Glutamatergic neuron (in vitro differentiated cells): ENCODE measurements at places on chromosomes 12 and 14. TPM values are rescaled to one million over a fixed set of nuclear protein-coding genes. Genes with fewer than 3 reads are reported as not detected.

GRCh38 chr12:750366-751191, 1.8 kb upstream of the WNK1 start:
- DNase-seq = no peak

- DNase-seq = no peak
Observed at GRCh38 chr12:5008661-5009060, 35.0 kb upstream of the KCNA5 start.

GRCh38 chr12:14905269-14906004, 19.8 kb upstream of the MGP start:
- DNase-seq = no peak

- DNase-seq = no peak
Observed at GRCh38 chr12:73798523-73798922, 739.1 kb upstream of the ATXN7L3B start.

DNA sequence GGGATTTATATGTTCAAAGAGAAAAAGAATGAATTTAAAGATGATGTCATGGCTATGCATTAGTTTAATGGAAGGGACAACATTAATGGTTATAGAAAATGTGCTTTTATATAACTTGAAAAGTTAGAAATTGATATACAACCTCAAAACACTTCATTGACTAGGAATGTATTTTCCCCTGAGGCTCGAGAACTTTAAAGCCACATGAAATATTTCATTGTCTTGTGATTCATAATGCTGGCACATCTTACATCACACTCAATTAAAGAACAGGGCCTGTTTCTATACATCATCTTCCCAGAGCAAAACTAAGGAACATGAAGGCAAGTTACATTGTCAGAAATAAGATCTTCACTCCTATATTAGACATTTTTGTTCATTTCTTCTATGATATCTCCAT, 35.2 kb upstream of the PAWR start:
- DNase-seq = no peak

- DNase-seq = no peak
Observed at GRCh38 chr12:124953689-124954405, 35.1 kb downstream of the DHX37 start.

GRCh38 chr12:13204428-13204827, 7.9 kb downstream of the EMP1 start:
- DNase-seq = no peak

DNA sequence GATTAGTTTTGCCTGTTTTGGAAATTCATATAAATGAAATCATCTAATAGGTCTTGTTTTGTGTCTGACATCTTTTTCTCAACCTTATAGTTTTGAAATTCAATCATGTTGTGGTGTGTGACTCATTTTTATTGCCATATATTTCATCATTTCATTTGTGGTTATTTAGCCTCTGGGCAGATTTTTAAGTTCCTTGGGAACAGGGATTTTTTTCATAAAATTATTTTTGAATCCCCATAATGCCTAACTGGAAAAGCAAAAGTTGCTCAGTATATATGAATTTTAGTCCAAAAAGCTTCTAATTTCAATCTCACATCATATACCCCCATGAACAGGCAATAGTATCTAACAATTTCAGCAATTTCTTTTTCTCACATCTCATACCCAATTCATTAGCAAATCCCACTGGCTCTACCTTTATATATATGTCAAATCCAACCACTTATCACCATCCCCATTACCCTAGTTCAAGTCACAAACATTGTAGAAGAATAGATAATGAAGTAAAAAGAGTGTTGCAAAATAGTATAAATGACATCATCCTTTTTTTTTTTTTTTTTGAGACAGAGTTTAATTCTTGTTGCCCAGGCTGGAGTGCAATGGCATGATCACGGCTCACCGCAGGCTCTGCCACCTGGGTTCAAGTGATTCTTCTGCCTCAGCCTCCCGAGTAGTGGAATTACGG, 2.6 kb upstream of the OR6J1 start:
- DNase-seq = no peak

GRCh38 chr12:66971816-66972215, 292.9 kb upstream of the GRIP1 start:
- DNase-seq = no peak

PPM1H gene
- total RNA-seq = 6.3 TPM

LRP1-AS gene
- not detected for total RNA-seq

BEGAIN gene
- total RNA-seq = 7.0 TPM

DLGAP5 gene
- total RNA-seq = 8.2 TPM

CFAP54 gene
- total RNA-seq = 0.15 TPM

PTPN6 gene
- 3.8 TPM for total RNA-seq

TMEM63C gene
- 39.9 TPM for total RNA-seq

LYZ gene
- total RNA-seq = 0.37 TPM

PPFIA2 gene
- total RNA-seq = 31.1 TPM
